Naive thymus-derived CD4-positive, alpha-beta T cell (primary cell): ENCODE measurements at places on chromosomes 12 and 14.
A peak's percentile ranks its signal among the peaks of the same experiment; 100 is the strongest.

DNA sequence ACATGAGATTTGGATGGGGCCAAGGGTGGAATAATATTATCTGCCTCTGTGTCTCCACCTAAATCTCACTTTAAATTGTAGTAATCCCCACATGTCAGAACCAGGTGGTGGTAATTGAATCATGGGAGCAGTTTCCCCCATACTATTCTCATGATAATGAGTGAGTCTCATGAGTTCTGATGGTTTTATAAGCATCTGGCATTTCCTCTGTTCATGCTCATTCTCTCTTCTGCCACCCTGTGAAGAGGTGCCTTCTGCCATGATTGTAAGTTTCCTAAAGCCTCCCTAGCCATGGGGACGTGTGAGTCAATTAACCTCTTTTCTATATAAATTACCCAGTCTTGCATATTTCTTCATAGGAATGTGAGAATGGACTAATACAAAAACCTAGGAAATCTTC is 29.9 kb downstream of the TSPAN19 start:
- H3K27ac ChIP-seq = no peak overlapping the region
- no peaks in the 10 kb centered on the region for H3K4me1 ChIP-seq
- no peaks in the 10 kb centered on the region for H3K36me3 ChIP-seq
- no peak overlapping the region for H3K4me3 ChIP-seq

DNA sequence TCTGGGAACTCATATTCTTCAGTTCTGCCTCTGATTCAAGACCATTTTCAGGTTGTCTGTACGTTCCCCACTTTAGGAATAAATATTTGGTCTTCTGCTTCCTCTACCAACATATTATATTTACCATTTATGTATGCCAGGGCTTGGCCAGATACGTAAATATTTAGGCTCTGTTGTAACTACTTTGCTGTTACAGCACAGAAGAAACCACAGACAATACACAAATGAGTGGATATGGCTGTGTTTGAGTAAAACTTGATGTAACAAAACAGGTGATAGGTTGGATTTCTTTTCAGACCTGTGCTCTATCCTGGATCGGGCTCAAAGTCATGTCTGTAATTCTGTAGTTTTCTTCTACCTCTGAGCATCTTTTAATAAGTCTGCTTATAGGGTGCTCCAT is 37.5 kb downstream of the RAP1B start:
- H3K4me3 ChIP-seq = no peak overlapping the region
- peaks cover 9% of the 10 kb centered on the region for H3K36me3 ChIP-seq
- peak overlapping the region; percentile 45 for H3K27ac ChIP-seq

- no peaks in the 10 kb centered on the region for H3K36me3 ChIP-seq
- no peaks in the 10 kb centered on the region for H3K27me3 ChIP-seq
- no peak overlapping the region for H3K27ac ChIP-seq
Observed at GRCh38 chr14:103319422-103319821, 14.6 kb upstream of the EIF5 start.

DNA sequence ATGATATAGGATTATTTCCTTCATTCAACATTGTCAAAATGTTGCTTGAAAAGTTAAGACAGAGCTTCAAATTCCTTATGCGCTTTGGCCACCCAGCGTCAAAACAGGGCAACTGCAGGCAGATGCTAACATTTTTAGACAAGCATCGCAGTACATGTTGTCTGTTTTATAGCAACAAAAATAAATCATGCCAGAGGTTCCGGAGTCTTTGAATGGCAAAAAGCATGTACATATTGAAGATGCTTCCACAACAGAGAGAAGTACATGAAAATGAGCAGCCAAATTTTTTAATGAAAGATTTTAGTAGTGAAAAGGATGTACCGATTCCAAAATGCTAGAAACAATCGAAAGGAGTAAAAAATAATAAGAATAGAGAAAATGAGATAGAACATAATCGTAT is 49.8 kb upstream of the USP15 start:
- H3K4me3 ChIP-seq = no peak overlapping the region
- no peak overlapping the region for H3K27ac ChIP-seq
- no peak for DNase-seq
- no peaks in the 10 kb centered on the region for H3K27me3 ChIP-seq

- H3K4me3 ChIP-seq = no peak overlapping the region
- no peaks in the 10 kb centered on the region for H3K36me3 ChIP-seq
- DNase-seq = no peak
Observed at GRCh38 chr12:92412856-92413255, 267.2 kb upstream of the BTG1 start.

DNA sequence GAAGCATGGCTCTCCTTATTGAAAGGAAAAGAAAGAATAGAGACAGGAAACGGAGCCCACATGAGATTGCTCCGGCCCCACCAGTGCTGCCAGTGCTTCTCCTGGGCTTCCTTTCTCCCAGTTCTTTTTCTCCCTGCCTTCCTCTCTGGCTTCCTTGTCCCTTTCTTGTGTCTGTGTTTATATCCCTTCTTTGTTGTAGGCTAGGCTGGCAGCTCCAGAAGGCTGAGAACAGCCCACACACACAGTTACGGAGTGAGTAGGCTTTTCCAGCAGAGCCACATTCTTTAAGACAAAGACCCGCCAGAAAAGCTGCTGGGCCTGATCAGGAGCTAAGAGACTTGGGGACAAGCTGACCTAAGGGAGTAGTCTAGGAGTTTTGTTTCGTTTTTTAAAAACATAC is 13.0 kb downstream of the CIPC start:
- H3K4me1 ChIP-seq = no peaks in the 10 kb centered on the region
- no peak overlapping the region for H3K4me3 ChIP-seq
- no peaks in the 10 kb centered on the region for H3K27me3 ChIP-seq

GRCh38 chr14:105474483-105475268 is at the start of gene CRIP2:
TSS of gene CRIP2 (plus strand) at chr14:105474821. CDS start at chr14:105474863, 42 bp downstream.
- H3K4me1 ChIP-seq = peaks cover 7% of the 10 kb centered on the region
- DNase-seq = peak; percentile 22
- H3K4me3 ChIP-seq = peak within 1 kb of the TSS; percentile 26

DNA sequence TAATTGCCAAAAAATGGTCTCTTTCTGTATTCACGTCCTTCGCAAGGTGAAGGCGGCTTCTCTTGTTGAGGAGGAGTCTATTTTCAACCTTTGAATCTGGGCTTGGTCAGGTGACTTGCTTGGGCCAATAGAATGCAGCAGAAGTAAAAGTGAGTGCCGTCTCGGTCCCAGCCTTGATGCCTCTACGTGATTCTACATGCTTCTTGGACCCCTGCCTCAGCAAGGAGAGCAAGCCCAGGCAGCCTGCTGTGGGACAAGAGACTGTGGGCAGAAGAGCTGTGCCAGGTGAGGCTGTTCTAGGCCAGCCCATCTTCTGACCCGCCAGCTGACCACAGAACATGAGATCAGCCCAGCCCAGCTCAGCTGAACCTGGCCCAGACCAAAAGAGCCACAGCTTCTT is 39.1 kb upstream of the CCDC63 start:
- no peaks in the 10 kb centered on the region for H3K27me3 ChIP-seq
- peaks cover 8% of the 10 kb centered on the region for H3K4me1 ChIP-seq
- no peak overlapping the region for H3K27ac ChIP-seq
- DNase-seq = no peak
- H3K4me3 ChIP-seq = no peak overlapping the region

DNA sequence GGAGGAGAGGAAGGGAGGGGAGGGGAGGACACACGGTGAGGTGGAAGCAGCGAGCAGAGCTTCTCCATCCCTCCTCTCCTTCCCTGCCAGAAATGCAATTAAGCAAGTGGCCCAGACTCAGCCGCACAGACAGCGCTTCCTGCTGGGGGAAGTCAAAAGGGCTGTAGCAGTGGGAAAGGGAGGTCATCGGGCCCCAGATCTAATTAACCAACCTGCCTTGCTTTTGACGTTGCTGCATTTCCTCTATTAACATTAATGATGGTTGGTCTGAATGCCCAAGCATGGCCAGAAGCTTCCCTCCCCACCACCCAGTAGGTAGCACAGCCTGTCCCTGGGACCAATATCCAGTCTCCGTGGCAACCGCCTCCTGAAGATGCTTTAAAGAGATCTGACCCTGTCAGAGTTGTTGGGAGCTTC is 4.6 kb upstream of the NGB start:
- H3K36me3 ChIP-seq = no peaks in the 10 kb centered on the region
- H3K27ac ChIP-seq = no peak overlapping the region
- H3K4me3 ChIP-seq = no peak overlapping the region
- no peaks in the 10 kb centered on the region for H3K27me3 ChIP-seq

DNA sequence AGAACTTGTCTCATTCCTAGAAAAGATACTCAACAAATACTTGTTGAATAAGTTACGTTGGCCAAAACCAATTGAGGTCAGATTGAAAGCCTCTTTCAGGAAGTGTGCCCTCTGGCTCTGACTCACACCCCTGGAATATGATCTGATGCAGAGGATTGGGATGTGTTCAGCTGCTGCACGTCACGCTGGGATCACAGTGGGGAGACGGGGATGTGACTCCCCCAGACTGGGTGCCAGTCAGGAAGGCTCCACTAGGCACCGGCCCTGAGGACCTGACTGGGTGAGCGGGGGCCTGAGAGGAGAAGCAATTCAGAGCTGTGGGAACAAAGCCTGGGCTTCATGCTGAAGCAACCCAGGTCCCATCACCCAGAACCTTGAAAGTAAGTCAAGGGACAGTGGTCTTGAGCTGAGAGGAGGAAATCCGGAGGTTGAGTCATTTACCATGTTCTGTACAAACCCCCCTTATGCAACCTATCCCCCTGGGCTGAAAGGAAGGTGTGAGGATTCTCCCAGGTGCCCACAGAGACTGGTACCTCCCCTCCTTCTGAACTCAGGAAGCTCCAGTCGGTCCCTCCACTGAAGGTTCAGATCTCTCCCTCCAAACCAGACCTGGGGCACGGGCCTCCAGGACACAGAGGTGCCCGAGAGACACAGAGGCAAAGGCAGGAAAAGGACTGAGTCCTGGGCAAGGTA is 3.9 kb downstream of the CEBPE start:
- no peaks in the 10 kb centered on the region for H3K36me3 ChIP-seq
- H3K4me3 ChIP-seq = no peak overlapping the region
- H3K27me3 ChIP-seq = no peaks in the 10 kb centered on the region
- no peak for DNase-seq
- no peak overlapping the region for H3K27ac ChIP-seq

DNA sequence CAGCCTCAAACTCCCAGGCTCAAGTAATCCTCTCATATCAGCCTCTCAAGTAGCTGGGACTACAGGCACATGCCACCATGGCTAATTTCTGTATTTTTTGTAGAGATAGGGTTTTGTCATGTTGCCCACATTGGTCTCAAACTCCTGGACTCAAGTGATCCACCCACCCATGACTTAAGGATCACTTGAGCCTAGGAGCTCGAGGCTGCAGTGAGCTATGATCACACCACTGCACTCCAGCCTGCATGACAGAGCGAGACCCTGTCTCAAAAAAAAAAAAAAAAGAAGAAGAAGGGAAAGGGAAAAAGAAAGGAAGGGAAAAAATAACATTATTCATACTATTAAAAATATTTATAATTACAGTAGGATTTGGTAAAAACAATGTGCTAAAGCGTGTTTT is 19.2 kb downstream of the EPS8 start:
- no peaks in the 10 kb centered on the region for H3K27me3 ChIP-seq
- no peak overlapping the region for H3K4me3 ChIP-seq
- H3K36me3 ChIP-seq = no peaks in the 10 kb centered on the region
- H3K27ac ChIP-seq = no peak overlapping the region
- DNase-seq = no peak

DNA sequence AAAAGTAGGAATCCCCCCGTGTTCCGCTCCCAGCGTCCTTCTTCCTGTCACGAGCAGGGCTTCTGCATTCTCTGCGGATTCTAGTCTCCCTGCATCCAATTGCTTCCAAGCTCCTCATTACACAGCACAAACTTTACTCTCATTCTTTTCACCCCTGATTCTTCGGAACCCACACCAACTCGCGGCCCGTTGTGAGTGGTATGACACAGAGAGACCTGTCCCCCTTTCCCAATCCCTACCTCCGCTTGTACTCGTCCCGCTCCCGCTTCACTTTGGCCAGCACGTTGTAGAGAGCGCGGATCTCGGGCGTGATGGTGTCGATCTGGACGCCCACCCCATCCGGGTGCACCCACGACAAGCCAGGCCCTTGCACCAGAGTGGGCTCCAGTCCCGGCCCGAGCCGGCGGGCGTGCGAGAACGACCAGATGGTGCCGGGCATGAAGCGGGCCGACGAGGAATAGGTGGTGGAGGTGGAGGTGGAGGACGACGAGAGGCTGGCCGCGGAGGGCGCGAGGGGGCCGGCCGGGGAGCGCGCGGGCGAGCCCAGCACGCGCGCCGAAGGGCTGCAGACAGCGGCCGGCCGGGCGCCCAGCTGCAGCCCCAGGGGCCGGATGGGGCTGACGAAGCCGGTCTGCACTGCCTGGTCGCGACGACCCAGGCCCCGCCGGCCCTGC is 687 bp downstream of the IFFO1 start:
- H3K4me3 ChIP-seq = peak overlapping the region; percentile 92
- peak overlapping the region; percentile 71 for H3K27ac ChIP-seq
- H3K27me3 ChIP-seq = no peaks in the 10 kb centered on the region
- peaks cover 29% of the 10 kb centered on the region for H3K4me1 ChIP-seq
- DNase-seq = no peak
- H3K36me3 ChIP-seq = peaks cover 12% of the 10 kb centered on the region

DNA sequence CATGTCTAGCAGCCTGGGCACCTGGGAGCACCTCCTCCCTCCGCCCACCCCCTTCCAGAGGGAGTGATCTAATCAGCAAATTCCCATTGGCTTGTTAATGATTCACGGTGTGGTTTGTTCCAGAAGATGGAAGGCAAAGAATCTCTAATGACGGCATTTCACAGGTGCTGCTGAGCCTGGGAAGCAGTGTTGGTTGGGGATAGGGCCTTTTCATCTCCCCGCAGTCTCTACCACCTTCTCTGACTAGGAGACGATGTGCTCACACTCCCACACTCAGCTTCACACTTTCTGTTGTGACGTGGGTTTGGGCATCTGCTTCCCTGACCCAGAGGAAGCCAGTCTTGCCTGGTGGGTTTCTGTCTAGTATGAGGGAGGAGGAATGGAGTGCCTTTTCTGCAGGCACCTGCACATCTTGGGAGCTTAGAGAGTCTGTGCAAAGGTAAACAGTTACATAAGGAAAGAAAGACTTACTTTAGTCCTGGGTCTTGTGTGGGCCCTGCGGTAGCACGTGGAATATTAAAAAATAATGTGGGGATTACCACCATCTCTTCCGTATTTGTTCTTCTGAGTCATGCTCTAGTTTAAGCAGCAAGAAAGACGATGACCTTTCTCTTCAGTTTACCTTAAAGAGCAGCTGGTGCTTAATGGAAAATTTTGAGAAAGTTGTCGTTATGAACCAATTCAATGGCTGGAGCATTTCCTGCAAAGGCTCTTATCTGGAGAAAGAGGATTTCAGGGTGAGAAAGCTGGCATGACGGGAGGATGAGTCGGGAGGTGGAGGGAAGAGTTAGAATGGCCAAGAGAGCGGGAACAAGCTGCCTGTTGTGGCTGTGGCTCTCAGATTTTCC is 70.6 kb upstream of the ARHGAP5 start:
- no peaks in the 10 kb centered on the region for H3K27me3 ChIP-seq
- no peak overlapping the region for H3K27ac ChIP-seq
- no peak overlapping the region for H3K4me3 ChIP-seq
- no peaks in the 10 kb centered on the region for H3K4me1 ChIP-seq
